ENCODE measurements at places on chromosomes 1 and 21. TPM values are rescaled to one million over a fixed set of nuclear protein-coding genes. Genes with fewer than 3 reads are reported as not detected.

DNA sequence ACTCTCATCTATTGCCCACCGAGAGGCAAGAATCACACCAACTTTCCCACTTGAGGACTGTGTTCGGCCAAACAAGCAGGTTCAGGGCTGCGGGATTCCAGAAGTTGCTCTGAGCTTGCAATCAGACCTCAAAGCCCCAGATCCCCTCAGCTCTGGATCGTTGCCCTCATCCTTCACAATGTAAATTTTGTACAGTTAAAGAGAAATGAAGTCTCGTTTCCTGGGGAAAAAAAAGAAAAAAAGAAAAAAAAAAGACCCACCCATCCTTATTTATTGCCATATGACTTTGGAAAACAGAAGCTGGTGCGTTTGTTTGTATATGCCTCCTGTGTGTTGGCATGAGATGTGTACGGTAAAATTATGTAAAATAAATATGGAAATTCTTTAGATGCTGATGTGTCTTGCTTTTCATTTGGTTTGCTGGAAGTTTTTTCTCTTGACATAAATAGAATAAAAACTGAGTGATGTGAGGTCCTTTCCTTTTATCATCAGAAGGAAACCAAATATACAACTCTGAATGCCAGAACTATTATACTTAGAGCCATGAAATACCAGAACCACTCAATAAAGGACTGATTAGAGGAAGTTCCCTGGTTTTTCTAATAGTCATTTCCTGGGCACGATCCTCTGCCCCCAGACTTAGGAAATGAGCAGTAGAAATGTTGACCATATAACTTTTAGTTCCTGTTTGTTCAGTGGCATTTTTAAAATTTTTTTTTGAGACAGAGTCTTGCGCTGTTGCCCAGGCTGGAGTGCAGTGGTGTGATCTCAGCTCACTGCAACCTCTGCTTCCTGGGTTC lies 48.7 kb downstream of the LHX4 start:
- DNase-seq: no peak

DNA sequence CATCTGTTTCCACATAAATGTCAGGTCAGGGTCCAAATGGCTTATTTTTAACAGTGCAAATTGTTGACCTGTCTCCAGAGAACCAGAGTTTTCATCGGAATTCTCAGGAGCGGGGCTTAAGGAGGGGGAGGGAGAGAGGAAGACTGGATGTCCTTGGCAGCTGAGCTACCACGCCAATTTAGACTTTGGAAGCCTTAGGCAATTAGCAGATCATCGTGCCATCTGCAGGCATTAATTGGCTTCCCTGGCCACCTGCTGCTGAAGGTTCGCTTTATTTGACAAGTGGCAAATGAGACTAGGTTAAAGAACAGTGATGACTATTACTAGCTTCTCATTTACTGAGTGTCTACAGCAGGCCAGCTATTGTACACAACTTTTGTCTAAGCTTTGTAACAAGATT lies 43.7 kb downstream of the HLX start:
- no peak for DNase-seq

GRCh38 chr1:234495231-234495990 lies 16.4 kb upstream of the TARBP1 start:
- peak; percentile 79 for DNase-seq

DNA sequence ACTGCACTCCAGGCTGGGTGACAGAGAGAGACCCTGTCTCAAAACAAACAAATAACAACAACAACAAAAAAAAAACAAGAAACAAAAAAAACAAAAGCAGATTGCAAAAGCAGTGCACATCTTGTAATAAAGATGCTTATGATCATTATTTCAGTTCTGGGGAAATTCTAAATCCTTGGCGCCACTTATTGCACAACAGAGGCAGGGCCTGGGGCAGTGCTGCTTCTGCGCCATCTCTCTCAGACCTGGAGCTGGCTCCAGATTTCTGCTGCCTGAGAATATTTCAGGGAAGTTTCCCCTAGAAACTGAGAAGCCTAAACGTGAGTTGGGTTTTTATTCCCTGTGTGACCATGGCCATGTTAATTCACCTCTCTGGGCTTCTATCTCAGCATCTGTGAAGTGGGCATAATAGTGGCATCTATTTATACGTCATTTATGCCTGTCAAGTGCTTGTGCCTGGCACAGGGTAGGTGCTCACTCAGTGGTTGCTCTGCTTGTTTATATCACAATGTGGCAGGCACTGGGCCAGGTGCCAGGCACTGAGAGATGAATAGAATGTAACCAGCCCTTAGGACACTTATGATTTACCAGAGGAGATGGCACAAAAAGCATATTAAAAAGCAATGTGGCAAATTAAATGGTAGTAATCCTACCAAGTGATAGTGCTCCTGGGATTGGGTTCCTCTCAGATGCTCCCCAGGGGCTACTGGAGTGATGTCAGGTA lies 67.9 kb downstream of the MDM4 start:
- DNase-seq: no peak

GRCh38 chr1:92826792-92827191 lies 5.0 kb upstream of the RPL5 start:
- DNase-seq: no peak

DNA sequence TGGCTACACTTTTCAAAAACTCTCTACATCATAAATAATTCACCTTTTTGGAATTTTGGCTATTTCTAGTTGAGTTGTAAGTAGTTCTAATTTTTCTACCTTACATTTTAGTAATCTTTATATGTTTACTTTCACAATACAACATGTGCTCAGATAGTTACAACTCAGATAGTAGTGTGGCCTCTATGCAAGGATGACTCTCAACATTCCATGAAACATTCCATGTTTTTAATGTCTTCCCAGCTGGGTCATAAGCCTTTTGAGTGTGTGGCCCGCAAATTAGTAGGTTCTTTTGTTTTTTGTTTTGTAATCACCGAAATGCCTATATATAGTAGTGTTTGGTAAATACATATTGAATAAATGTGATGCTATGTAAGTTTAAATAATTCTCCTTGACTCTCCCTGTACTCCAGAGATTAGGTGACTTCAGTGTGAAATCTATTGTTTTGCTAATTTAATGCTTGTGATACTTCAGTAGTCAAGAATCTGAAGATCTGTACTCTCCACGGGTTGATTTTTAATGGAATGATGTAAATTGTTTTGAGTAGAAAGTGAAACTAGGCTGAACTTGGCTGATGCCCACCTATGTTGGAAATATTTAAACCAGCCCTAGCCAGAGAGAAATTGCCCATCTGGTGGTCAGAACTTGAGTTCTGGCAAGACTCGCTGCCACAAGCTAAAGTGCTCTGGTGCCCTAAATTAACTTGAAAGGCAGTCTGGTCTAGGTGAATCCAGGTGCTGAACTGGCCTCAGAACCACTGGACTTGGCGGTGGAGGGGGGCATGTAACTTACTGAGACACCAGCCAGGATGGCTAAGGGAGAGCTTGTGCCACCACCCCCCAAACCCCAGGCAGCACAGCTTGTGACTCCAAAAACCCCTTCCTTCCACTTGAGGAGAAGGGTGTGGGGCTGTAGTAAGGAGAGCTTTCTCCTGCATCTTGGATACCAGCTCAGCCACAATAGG lies 165.6 kb downstream of the USP25 start:
- no peak for DNase-seq

DNA sequence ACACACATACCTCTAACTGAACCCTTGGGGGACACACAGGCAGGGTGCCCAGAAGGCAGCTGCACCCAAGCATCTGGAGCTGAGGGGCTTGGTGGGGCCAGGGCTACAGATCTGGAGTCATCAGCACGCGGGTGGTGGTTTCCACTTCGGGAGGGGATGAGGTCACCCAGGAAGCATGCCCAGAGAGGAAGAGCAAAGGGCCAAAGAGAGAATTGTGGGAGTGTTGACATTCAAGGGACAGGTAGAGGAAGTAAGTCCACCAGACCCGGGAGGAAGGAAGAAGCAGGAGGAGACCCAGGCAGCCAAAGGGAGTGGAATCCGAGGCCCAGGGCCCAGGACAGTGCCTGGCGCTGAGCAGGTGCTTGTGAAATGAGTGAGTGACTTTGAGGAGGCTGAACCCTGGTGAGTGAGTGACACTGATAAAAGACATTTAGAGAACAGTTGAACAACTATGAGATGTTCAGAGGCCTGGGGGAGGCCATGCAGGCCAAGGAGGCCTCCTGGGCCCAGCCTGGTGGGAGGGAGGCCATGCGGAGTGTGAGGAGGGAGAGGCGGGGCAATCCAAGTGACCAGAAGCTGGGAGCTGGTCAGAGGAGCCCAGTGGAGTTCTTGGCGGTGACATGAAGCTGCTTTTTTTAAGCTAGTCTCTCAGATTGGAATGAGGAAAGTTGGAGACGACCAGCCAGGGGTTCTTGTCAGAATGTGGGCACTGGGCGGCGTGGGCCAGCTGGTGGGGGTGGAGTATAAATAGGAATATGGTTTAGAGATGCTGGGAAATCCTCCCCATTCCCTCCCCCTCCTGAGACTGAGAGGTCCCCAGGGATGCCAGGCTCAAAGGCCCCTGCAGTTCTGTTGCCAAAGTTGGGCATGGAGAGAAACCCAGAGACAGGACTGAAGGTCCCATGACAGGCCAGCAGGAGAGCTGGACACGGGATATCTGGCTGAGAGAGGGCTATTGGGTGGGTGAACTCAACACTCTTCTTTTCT lies 7.9 kb downstream of the CDK18 start:
- no peak for DNase-seq

DNA sequence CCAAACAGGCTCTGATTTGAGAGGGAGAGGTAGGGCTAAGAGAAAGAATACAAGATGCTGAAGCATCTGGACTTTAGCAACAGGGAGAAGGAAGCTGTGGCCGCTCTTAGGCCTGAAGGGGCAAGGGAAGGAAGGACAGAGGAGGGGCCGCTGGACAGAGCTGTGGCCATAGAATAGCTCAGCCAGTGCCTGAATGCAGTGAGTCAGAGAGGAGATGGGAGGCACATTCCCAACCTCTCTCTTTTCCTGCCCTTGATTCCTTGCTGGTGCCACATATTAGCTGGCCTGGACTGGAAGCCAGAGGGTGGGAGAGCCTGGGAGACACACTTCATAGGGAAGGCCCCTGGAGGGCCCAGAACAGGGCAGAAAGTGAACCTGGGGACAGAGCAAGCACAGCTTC lies 83.4 kb upstream of the POU3F1 start:
- DNase-seq: no peak

- DNase-seq: no peak
These were observed 457.7 kb upstream of the ADAMTS5 start for GRCh38 chr21:27424601-27425000.

- no peak for DNase-seq
These were observed 6.2 kb upstream of the TARBP1 start for GRCh38 chr1:234484991-234485739.

Gene RHOU
- 0.08 TPM for total RNA-seq

Gene PRKCZ
- total RNA-seq: 1.9 TPM

Gene RGS5
- total RNA-seq: 2.8 TPM

Gene CA6
- not detected for total RNA-seq

Gene KIF14
- 13.8 TPM for total RNA-seq

All from GM12878 (cell line).